NCI-H69 (cell line): ENCODE measurements at places on chromosomes 1 and 21.

DNA sequence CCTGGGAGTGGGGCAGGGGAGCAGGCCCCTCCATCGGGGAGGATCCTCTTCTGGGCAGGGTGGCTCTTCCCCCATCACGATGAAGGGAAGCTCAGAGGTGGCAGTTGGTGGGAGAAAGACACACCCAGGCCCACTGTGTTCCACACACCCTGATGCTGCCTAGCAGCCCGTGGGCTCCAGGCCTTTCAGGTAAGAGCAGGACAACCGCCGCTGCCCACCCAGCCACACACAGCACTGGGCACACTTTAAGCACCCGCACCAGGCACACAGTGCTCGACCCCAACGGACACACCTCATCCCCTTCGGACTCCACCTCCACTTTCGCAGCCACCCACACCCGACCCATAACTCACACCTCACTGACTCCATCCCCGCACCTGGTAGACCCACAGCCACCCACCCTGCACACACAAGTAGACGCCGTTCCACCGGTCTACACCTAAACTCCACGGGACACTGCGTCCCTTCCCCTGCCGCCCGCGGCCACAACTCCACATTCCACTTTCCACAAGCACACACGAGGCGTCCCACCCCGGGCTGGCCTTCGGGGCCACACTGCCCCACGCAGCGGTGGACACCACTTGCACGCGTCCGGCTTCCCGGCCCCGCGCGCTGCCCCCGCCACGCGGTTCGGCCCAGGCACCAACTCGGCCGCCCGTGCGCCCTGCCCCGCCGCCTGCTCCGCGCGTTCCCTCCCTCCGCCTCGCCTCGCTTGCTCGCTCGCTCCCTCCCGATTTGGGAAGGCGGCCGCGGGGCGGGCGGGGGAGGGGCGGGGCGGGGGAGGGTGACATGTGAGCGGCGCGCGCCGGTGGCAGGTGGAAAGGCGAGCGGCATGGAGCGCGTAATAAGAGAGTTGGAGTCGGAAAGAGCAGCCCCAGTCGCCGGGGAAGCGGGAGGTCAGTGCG is at the start of gene KCNQ4:
Gene KCNQ4 (plus strand): TSS at position 787 of the 905 bp plus-strand sequence. CDS start 307 bp downstream, outside the sequence.
- DNase-seq = peak; percentile 72

DNA sequence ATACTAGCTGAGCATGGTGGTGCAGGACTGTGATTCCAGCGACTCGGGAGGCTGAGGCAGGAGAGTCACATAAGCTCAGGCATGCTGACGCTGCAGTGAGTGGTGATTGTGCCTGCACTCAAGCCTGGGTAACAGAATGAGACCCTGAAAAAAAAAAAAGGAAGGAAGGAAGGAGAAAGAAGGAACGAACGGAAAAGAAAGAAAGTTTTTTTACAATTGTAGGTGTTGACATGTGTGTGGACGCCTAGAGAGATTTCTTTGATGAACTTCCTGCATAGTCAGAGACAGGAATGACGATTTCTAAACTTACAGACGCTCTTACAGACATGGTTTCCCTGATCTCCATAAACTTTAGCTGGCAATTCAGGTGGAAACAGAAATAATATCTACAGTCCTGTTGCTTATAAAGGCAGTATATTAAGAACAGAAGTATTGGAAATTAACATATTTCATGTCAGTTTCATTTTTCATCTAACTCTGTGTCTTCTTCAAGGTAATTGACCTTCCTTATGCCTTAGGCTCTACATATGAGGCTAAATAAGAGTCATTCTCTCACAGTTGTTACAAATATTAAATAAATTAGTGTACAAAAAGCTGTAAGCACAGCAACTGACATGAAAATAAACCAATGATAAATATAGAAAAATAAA is 4.1 kb downstream of the SAMSN1 start:
- DNase-seq = no peak

- peak; percentile 20 for DNase-seq
Measured at GRCh38 chr1:9721606-9722377, 70.3 kb downstream of the PIK3CD start.

DNA sequence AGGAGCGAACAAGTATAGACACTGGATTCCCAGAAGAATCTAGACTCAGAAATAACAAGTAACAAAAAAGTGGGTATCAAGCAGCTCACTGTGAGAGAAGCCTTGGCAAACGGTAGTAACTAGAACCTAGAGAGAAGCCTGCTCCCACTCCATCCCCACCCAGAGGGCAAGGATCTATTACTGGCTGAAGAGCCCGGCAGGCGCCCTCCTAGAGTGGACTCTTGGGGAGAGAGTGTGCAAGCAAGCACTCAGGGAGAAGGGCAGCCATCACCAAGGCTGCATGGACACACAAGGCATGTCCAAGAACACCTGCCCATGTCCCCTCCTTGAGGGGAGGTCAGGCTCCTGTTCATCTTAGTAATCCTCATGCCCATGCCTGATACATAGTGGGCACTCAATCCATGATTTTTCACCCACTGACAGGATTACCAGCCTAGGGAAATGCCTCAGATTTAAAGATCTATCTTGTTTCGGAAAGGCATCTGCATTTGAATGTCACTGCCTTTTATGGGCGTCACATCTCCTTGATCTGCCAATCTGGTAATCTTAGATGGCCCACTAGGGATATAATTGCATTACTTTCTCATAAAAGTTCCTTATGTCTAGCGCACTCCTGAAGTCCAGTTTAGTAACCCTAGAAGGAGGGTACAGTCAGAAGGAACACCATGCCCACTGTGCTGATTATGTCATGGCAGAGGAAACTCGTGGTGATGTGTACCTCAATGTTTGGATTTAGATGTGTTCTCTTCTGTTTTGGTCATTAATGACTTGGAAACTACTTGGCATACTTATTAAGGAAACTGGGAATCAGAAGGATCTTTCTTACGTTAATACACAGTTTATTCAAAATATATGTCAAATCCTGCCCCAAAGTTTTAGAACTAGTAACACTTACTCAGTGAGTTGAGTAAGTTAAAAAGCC is 14.4 kb downstream of the CNN3 start:
- no peak for DNase-seq

- no peak for DNase-seq
Measured at GRCh38 chr1:53615101-53615500, 123.9 kb downstream of the GLIS1 start.

DNA sequence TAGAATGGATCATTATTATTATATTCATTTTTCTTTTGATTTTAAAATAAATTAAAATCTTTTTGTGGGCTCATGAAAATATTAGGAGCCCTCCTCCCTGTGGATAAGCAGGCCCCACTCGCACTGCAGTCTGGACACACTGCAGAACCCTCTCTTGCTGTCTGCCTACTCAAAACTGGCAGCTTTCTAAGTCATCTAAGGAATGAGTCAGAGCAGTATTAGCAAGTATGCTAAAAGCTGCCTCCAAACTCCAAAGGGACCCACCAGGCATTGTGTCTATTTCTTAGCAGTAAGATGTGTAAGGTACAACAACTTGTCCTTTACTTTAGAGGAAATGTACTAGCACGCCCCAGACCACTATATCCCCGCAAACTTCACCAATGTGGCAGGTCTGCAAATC is 108.8 kb downstream of the SYF2 start:
- no peak for DNase-seq

DNA sequence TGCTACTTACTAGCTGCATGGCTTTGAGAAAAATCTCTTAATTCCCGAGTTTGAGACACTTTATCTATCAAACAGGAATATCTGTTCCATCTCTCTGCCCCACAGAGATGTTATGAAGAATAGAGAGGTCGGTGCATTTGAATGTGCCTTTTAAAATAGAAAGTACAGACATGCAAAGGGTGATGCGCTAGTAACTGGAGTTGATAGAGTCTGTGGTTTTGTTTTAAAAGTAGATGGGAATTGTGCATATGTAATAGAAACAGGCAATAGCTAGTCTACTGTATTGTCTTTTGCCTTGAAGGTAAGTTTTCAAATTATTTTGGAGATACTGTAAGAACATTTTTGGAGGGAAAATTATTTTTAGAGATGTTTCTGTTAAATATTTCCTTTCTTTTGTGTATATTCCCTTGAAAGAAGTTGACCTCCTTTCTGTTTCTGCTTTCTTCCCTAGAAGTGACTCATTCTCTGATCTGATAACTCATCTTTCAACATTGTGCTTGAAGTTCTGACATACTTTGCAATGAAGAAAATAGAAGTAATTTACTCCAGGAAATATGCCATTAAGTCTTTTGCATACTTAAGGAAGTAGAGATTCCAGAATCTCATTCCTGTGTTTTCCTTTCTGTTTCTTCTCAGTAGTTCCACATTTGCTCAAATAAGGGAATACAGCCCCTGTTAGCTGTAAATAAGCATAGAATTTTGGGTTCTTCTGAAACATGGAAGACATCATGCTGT is 151.6 kb downstream of the SDCCAG8 start:
- DNase-seq = no peak

DNA sequence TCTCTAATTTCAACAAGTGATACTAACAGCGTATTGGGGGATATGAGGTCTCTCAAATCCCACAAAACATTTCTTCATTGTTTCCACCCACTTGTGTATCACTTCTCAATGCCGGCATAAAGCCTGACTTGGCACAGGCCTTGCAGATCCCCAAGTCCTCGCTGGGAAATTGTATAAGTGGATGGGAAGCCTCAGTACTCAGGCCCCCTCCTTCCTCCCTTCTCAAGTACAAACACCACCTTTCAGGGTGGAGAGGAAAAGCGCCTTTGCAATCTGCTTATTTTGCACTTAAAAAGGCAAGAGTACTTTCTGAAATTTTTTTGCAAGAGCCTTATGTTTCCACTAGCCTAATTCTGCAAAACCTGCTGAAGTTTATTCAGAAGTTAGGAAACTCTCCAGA is 25.8 kb upstream of the KLHDC8A start:
- no peak for DNase-seq

- no peak for DNase-seq
Measured at GRCh38 chr1:225449261-225449660, 21.4 kb upstream of the LBR start.

GRCh38 chr1:156706657-156707416 is 1.5 kb upstream of the CRABP2 start:
- peak; percentile 32 for DNase-seq

- no peak for DNase-seq
Measured at GRCh38 chr1:9768983-9769382, 54.8 kb downstream of the CLSTN1 start.

- DNase-seq = no peak
Measured at GRCh38 chr1:99784809-99785255, 18.4 kb upstream of the FRRS1 start.

DNA sequence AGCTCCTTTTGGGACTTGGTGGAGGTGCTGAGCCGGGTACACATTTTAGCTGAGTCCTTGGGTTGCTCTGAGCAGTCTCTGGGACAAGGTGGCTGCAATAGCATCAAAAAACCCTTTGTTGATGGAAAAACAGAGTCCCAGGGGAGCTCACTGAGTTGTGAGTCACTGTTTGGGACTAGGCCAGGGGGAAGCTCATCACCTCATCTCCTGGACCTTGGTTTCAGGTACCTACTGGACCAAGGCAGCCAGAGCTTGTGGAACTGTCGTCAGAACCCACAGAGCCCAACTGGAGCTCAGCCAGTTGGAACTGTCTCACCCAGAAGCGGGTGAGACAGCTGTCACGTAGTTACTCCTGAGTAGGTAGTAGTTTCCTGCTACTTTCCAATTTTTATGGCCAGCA is 146.7 kb downstream of the HLX start:
- no peak for DNase-seq

- DNase-seq = no peak
Measured at GRCh38 chr21:37783016-37783415, 133.2 kb downstream of the KCNJ6 start.

- peak; percentile 49 for DNase-seq
Measured at GRCh38 chr1:153919876-153920852, 2.6 kb downstream of the GATAD2B start.

DNA sequence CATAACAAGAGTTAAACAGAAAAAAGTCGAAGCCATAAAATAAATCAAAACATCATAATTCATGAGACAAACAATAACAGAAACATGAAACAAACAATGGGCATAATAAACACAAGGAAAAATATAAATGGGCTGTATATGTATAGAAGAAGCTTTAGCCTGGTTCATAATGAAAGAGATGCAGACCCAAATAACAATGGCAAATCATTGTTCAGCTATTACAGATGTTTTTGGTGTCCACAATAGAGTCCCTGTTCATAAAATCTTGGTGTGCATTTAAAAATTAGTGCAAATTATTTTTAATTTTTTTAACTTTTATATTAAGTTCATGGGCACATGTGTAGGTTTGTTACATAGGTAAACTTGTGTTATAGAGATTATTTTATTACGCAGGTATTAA is 1185.9 kb upstream of the B3GALT2 start:
- DNase-seq = no peak

DNA sequence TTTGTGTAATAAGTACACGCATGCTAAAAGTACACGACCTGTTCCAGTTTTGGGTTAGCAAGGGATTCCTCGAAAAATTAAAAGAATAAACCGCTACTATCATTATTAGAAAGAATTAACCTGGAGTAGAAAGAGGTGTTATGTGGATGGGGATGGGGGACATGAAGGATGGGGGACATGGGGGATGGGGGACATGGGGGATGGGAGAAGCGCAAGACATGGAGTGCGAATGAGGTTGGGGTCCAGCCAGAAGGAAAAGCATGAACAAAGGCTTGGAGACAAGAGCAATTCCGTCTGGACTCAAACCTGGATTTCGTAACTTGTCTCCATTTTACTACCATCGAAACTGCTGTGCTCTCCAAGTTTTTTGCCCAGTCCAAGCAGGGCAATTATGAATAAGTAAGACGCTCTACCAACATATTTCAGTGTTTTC is 591 bp upstream of the KDM1A start:
- DNase-seq = peak; percentile 39

DNA sequence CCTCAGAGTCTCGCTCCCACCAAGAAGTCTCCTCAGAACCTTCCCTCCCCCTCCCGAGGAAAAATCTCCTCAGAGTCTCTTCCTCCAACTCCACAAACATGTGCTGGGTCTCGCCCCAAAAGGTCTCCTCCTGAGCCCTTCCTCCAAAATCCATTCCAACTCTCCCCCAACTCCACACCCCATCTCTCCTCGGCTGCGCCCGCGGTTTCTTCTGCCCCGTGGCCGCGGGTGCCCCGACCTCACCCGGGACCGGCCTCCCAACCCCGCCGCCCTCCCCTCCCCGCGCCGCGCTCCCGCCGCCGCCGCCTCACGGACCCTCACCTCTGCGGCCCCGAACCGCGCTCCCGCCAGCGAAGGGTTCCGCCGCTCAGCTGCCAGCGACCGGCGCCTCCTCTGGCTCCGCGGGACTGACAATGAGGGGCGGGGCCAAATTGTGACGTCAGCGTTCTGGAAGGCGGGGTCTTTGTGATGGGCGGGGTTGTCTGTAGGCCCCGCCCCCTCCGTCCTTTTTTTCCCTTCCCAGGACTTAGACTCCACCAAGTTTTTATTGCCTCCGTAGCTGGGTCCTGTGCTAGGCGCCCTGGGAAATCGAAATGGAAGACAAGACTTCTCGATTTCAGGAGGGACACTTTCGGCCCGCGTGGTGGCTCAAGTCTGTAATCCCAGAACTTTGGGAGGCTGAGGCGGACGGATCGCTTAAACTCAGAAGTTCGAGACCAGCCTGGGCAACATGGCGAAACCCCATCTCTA is at the start of gene LUZP1:
Gene LUZP1 (minus strand): TSS at position 412 of the 750 bp plus-strand sequence.
- DNase-seq = peak; percentile 77
